CD4-positive, alpha-beta T cell treated with Interleukin-6 at 100 ng/mL for 8 hours (primary cell): ENCODE measurements at places on chromosomes 5 and 9.

DNA sequence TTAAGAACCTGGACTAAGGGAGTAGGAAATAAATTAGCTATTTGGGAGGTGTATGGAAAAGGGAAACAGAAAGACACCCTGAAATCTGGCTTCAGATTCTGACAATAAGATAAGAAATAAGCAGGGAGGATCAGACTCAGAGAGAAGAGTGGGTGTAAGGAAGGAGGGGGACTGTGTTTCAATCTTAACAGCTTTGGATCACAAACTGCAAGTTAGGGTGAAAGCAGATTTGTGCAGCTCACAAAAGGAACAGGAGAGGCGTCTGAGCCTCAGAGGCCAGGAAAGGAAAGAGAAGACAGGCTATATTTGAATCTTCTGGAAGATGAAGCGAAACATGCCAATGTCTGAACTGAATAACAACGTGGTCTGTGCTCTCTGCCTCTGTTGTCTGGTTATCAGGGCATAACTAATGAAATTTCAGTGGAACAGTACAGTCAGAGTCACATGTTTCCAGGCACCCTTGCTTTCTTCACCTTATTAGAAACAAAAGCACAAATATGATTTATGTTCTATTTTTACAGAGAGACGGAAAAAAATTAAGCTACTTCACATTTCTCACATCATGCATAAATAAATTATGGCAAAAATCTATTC is 26.6 kb downstream of the SGTB start:
- no peak for DNase-seq

- no peak for DNase-seq
These were observed 12.9 kb downstream of the CARTPT start for GRCh38 chr5:71732011-71732410.

DNA sequence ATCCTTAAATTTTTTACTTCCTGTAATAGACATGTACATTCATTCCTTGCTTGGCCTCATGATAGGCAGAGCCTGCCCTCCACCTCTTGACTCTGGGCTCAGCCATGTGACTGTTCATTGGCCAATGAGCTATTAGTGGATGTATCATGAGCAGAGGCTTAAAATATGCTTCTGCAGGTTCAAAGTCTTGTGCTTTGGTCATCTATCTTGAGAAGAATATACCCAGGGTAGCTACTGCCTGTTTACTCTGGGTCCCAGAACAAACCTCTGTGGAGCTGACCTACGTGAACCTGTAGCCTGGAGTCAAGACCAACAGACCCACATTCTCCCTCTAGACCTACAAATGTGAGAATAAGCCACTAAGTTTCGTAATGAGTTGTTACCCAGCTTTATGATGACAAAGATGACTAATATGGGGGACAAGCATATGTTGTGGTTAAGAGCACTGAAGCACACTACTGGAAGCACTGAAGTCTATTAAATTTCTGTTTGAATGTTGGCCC is 244.4 kb downstream of the MAST4 start:
- DNase-seq = no peak

- no peak for DNase-seq
These were observed 67.8 kb downstream of the NIPSNAP3B start for GRCh38 chr9:104831681-104832080.

DNA sequence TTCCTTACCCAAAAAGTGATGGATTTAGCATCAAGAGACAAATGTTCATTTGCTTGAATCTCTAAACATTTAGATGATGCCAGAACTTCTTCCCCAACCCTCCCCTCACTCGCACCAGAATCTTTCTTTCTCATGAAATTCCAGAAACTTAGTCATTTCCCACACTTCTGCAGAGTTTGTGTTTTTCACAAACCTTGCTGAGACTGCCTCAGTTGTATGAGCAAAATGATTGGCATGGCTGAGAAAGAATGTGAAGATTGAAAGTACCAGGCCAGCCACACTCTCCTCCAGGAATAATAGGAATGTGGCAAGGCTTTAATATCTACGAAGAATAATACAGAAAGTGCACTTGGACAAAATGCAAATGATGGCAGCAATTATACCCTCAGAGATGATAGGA is 428.3 kb upstream of the CDH6 start:
- DNase-seq = no peak

- DNase-seq = no peak
These were observed 6.1 kb upstream of the AFAP1L1 start for GRCh38 chr5:149265597-149265996.

GRCh38 chr5:131824631-131825030 is 27.8 kb upstream of the FNIP1 start:
- no peak for DNase-seq

GRCh38 chr9:81558091-81558830 is 131.1 kb downstream of the TLE1 start:
- no peak for DNase-seq

DNA sequence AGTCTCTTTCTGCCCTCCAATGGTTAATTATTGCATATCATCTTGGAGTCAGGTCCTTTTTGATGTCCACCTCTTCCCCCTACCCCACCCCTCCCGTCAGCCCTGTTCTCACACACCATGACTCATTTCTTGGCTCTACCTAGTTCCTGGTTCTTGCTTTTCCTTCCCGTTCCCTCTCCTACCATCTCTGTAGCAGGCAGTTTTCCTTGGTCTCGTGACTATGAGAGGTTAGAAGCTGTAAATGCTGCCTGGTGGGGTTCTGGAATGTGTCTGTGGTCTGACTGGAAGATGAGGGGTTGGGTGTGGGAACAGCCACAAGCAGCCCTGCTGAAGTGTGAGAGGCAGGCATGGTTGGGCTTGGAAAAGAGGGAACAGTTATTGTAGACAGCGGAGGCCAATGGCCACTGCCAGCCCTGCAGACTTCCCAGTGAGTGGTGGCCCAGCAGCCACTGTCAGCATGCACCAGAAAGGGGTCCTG is 18.2 kb downstream of the SLC22A5 start:
- DNase-seq = no peak

DNA sequence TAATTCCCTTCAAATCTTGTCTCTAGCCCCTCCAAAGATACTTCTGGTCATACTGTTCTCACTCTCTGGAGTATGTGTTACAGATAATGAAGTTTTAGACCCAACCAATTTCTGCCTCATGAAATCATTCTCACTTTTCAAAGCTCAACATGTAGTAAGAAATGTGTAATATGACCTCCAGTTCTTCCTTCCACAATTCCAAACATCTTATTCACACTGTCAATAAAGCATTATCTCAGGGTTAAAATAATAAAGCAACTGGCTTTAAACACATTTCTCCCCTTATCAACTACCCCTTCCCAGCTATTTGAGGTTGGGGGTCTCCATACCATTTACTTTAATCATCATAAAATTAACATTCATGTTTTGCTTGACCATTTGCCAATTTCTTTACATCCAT is 654.1 kb downstream of the RAB3C start:
- no peak for DNase-seq

GRCh38 chr5:120735076-120735475 is 271.0 kb downstream of the PRR16 start:
- no peak for DNase-seq

DNA sequence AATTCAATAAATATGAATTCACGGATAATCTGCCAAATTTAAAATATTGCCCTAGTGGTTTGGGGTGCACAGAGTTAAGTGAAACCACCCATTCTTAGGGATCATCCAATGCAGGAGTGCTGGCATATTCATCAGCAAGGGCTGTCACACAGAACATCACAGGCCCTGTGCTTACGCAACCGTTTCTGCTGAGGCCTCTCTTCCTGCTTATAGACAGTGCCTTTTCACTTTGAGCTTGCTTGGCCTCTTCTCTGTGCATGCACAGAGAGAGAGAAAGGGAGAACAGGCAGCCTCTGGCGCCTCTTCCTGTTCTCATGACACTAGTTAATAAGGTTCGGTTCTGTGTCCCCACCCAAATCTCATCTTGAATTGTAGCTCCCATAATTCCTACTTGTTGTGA is 366.3 kb downstream of the ICE1 start:
- DNase-seq = no peak

- DNase-seq = no peak
These were observed 90.1 kb downstream of the GOLPH3 start for GRCh38 chr5:32083981-32084430.

DNA sequence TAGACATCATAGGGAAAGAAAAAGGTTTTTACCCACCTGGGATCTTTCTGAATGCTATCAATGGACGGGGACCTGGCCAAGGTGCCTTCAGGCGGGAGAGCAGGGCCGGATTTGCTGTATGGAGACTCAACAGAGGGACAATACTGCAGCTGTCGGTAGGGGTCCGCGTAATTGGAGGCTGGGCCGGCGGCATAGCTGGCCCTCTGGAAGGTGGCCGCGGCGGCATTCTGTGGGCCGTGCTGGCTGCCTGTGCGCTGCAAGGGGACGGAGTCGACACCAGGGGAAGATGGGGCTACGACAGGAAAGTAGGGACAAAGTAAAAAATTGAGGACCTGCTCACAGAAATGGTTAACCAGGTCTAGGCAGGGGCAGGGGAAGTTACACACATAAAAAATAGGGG is 557.9 kb downstream of the CTNND2 start:
- DNase-seq = no peak

DNA sequence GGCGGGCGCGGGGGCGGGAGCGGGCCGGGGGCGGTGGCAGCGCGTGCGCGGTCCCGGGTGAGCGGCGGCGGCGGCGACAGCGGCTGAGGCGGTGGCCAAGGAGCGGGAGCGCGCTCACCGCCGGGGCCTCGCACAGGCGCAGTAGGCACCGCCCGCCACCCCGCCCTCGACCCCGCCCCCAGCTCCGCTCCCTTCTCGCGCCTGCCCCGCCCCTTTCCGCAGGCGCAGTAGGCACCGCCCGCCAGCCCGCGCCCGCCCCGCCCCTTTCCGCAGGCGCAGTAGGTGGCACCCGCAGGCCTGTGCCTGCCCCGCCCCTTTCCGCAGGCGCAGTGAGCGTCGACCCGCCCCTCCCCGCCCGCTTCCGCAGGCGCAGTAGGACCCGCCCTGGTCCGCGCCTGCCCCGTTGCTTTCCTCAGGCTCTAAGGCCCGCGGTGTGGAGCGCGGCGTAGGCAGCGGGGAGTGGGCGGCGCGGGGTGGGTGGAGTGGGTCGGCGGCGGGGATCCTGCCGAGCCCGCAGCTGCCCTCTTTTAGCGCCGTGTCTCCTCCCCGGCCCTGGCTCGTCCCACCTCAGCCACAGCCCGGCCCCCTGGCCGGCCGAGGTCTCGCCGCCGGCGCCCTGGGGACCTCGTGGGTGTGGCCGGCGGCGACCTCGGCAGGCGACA is at the start of gene CAMSAP1:
Gene CAMSAP1, minus strand, starts transcription at position 116 of the 662 bp plus-strand sequence. CDS start 387 bp downstream, outside the sequence.
- DNase-seq = peak; percentile 95

GRCh38 chr5:9105851-9106250 is 440.0 kb downstream of the SEMA5A start:
- no peak for DNase-seq

GRCh38 chr5:14528926-14529325 is 52.7 kb upstream of the OTULINL start:
- no peak for DNase-seq

DNA sequence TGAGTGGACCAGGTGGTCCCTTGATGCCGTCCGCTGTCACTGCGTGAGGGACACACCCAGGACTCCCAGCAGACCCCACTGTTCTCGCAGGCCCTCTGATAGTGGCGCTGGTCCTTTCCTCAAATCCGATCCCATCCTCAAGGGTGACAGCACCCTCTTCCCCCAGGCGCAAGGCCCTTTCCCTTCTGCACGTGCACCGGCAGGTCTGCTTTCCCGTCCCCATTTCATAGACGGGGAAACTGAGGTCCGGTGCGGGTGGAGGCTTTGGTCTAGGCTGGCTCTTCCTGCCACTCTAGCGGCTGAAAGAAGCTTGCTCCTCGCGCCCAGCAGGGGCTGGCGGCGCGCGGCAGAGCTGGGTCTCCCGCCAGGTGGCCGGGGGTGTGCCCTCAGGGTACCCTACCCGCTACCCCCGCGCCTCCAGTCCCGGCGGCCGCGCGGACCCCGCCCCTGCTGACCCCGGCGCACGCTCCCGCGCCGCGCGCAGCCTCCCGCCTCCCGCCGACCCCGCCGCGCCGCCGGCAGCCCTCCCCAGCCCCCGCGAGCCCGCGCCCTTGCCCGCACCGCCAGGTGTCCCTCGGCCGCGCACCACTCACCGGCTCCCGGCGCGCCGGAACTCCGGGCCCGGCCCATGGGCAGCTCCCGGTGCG is 453 bp downstream of the RASGEF1C start:
- DNase-seq = no peak

- no peak for DNase-seq
These were observed 105.2 kb upstream of the RAD23B start for GRCh38 chr9:107177857-107178256.

GRCh38 chr9:83281306-83282255 is 218.6 kb upstream of the RASEF start:
- DNase-seq = no peak

DNA sequence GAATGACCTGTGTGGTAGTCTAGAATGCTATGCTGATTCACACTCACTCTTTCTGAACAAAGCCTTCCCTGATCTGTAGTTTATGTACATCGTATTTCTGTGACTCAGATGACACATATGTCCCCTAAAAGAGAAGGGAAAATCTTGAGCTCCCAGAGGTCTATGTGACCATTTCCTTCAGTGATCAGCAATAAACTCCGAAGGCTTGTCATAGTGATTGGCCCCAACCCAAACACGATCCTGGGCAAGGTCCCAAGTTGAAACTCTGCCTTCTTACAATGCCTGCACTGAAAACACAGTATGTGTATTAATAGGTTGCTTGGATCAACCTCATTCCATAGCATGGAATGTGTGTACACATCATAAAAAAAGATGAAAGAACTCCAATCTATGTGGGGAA is 685.8 kb downstream of the MAT2B start:
- no peak for DNase-seq

DNA sequence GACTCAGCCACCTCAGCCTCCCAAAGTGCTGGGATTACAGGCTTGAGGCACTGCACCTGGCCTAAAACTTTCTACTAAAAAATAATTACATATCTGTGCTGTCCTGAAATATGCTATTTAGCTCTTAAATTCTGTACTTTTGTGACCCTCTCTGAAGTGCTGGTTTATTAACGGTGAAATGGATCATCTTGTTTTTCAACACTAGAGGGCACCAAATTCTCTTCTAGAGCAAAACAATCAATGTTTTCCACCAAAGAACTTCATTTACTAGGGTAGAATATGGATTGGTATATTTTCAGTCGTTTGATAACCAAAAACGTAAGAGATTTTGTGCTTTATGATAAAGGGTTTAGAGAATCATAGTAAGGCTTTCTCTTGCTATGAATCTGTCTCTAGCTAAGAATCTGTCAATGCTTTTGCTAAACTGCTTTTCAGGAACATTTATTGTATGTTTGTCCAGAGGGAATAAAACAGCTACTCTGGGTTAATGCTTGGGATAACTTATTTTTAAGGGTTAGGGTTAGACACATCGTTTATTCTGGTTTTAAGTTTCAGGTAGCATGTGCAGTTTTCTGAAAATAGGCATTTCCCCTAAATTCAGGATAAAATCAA is 63.6 kb downstream of the RNF180 start:
- no peak for DNase-seq

DNA sequence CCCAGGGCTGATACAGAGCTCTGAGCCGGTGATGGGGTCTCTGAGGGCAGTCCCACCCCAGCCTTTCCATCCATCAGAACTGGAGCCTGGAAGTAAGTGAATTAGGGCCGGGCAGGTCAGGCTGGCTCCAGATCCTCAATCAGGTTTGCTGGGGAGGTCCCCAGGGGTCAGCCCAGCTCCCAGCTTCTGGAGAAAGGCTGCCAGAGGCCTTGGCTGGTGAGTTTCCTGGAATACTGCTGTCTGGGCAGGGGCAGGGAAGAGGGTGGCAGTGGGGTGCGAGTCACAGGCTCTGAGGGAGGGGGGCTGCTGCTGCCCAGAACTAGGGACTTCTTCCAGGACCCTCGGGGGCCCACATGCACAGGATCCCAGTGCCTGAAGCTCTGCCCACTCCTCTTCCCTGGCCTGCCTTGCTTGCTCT is 200.6 kb upstream of the MVB12B start:
- no peak for DNase-seq

GRCh38 chr9:122857815-122858214 is 29.4 kb upstream of the PDCL start:
- no peak for DNase-seq
